ENCODE measurements at places on chromosomes 1 and 21.

DNA sequence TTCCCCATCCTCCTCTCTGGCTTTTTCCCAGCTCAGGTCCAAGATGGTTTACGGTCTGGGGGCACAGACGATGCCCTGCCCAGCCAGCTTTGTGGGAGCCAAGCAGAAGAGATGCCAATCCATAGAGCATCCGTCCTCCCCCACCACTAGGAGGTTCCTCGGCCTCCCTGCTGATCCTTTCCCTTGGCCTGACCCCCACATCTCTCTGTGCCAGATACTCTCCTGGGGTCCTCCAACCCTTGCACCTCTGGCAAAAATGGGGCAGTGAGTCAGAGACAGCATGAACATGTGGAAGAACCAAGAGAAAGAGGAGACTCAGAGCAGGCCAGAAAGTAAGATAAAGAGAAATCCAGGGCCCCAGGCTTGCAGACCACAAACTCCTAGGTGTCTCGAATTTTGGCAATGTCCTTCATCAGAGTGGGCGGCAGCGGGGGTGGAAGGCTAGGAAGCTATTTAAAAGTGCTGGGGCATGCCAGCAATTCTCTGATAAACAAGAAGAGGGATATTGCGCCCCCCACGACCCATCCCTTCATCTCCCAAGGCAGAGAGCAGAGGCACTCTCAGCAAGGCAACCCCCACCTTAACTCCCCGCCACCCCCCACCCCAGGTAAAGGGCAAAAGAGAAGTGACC, 11.4 kb downstream of the BLACAT1 start:
- no peak for DNase-seq

- no peak for DNase-seq
These were observed 1.7 kb downstream of the FOXO6 start for GRCh38 chr1:41362749-41363590.

- DNase-seq = no peak
These were observed 4.0 kb downstream of the RPE65 start for GRCh38 chr1:68445709-68446108.

GRCh38 chr1:24969596-24970398, 39.7 kb upstream of the RUNX3 start:
- DNase-seq = no peak

- DNase-seq = no peak
These were observed 103.4 kb downstream of the PPIAL4G start for GRCh38 chr1:148379697-148380096.

- no peak for DNase-seq
These were observed 88.1 kb upstream of the BCAR3 start for GRCh38 chr1:93769777-93770176.

DNA sequence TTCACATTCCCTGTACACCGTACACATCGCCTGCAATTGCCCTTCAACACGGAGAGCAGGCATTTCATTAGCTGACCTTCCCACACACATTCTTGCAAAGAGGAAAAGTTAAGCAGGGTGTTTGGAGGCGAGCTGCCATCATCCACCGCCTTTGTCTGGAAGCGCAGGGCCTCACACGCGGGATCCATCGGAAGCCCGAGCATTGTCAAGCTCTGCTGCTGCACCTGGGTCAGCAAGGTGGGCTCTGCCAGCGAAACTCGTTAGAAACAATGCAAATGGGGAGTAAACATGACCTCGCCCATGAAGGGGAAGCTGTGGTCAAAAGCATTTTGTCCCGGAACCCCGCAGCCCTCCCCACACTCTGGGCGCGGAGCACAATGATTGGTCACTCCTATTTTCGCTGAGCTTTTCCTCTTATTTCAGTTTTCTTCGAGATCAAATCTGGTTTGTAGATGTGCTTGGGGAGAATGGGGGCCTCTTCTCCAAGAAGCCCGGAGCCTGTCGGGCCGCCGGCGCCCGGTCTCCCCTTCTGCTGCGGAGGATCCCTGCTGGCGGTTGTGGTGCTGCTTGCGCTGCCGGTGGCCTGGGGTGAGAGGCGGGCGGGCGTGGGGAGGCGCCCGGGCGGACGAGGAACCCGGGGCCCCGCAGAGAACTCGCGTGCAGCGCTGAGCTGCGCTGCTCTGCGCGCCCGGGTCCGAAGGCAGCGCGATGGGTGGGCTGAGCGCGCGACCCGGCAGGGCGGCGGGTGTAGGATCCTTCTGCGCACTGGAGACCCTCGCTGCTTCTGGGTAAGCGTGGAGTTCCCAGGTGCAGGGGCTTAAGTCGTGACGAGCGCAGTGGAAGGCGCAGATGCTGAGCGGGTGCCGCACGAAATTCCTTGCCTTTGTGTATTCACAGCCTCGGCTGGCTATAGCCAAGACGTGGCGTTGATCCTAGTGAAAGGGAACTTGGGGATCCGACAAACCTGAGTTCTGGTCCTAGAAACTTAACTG, at the start of gene CR1:
Gene CR1, plus strand, starts transcription at position 357 of the 992 bp plus-strand sequence. Its CDS starts 111 bp downstream, at position 468.
- peak; percentile 35 for DNase-seq

- no peak for DNase-seq
These were observed 16.7 kb upstream of the ATP1B1 start for GRCh38 chr1:169089776-169090175.

DNA sequence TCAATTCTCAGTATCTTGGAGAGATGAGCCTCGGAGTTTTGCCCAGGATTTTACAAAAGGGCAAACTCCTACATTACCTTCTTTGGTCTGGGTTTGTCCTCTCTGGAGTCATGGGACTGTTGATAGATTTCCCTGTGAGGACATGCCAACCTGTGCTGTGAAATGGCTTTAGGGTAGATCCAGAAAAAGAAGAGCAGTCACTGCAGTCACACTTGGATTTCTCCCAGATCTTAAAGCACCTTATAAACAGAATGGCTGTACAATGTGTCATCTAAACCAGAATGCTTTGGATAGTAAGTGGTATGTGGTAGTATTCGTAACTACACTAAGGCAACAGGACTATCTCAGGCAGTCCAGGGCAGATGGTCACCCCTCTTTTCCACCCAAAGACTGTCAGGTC, 1.9 kb upstream of the CSRP1 start:
- no peak for DNase-seq

DNA sequence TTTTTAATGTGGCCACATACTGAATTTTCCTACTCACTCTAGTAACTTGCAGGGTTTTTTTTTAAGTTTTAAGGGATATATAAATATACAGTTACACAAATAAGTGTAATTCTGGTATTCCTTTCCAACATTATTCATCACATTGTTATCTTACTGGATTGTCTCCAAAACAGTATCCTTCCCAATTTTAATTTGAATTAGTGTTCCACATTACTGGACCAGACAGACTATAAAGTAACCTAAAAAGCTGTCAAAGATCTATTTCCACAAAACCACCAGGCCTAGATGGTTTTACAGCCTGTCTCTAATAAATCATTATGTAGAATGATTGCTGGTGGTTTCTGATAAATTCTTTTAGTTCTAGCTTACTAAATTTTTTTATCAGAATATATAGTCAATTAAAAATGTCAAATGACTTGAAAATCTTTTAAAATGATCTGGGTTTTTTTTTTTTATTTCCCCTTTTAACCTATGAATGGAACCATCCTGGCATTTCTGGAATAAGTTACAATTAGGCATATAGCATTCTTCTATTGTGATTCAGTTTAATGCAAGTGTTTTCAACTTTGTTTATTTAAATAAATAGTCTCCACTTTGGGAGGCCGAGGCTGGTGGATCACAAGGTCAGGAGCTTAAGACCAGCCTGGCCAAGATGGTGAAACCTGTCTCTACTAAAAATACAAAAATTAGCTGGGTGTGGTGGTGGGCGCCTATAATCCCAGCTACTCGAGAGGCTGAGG, 59.3 kb downstream of the PACC1 start:
- no peak for DNase-seq

DNA sequence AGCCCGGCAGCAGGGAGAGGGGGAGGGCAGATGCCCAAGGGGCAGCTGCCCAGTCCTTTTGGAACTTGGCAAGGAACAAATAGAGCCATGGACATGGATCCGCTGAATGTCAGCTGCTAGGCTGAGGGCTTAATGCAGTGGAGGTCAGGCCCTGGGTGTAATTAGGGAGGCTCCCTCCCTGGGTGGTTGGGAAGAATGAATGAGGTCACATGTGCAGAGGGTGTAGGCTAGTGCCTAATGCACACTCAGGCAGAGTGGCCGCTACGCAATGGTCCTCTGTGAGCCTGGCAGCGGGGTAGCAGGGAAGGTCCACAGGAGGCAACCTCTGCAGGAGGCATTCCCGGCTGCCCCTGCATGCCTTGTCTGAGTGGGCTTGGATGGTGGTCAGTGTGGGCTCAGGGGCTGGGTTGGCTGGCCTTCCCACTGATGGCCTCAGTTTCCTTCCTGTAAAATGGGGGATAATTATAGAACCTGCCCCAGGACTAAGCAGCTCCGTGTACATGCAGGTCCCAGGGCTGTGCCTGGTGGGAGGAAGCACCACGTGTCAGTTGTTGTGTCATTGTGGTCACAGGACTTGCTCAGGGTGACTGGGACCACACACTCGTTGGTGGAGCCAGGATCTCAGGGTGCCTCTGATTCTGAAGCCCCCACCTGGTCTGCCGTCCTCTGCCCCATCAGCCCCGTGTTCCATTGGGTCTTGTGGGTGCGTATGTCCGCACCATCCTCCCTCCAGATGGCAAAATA, 81.6 kb upstream of the ACTL8 start:
- no peak for DNase-seq

GRCh38 chr1:36203554-36204346, 20.5 kb upstream of the THRAP3 start:
- DNase-seq = no peak

- DNase-seq = no peak
These were observed 172.0 kb upstream of the KIAA0040 start for GRCh38 chr1:175364424-175365076.

GRCh38 chr1:109578947-109579443, 30.6 kb downstream of the GNAI3 start:
- DNase-seq = no peak

DNA sequence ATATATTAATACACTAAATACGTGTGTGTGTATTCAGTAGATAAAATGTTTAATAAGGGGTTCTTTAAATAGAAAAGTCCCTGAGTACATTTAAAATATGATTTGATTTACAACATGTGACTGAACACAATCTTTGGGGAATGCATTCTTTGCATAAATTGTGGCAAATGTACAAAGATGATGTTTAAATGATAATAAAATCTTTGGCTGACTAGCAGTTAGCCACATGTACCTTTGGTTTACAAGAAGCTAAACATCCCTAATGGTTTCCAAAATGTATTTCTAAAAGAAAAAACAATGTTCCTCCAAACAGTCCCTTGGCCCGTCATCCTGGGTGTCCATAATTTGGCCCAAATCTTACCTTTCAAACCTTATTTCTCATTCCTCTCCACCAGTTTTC, 106.4 kb upstream of the MARK1 start:
- no peak for DNase-seq

GRCh38 chr21:28104346-28104745, 888.3 kb downstream of the LTN1 start:
- no peak for DNase-seq

GRCh38 chr1:19484798-19485361, 459 bp downstream of the CAPZB start:
- DNase-seq = no peak

- DNase-seq = no peak
These were observed 54.5 kb downstream of the PRDM15 start for GRCh38 chr21:41824466-41825207.

DNA sequence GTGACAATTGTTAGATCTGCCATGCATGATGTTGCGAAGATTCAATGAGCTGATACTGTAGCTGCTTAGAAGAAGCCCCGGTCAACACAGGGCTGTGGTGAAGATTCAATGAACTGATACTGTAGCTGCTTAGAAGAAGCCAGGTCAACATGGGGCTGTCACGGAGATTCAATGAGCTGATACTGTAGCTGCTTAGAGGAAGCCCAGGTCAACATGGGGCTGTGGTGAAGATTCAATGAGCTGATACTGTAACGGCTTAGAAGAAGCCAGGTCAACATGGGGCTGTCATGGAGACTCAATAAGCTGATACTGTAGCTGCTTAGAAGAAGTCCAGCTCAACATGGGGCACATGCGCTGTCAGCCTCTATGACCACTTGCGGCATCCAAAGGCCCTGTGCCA, 18.8 kb upstream of the BACE2 start:
- no peak for DNase-seq

DNA sequence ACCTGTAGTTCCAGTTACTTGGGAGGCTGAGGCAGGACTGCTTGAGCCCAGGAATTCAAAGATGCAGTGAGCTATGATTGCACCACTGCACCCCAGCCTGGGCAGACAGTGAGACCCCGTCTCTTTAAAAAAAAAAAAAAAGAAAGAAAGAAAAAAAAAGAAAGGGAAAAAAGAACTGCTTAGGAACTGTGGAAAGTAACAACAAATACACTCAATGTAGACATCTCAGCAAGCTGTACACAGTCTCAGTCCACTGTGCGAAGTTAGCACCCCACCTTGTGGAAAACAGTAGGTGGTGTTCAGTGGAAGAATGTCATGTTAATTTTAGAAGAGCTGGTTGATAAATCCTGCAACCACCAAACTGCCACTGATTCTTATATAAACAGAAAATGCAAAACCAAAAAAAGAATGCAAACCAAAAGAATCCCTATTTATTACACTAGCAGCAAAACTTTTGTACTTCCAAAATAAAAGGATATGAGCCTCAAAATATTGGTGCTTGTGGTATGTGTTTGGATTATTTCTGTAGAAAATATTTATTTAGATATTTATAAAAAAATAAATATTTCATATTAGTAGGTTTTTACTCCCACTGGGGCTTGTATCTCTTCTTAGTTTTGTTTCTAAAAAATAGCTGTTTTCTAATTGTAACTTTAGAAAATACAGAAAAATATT, 31.1 kb downstream of the ALG14 start:
- no peak for DNase-seq

GRCh38 chr21:42310411-42311001, 4.7 kb downstream of the TFF3 start:
- DNase-seq = no peak

GRCh38 chr1:17564458-17565393, 25.2 kb downstream of the ARHGEF10L start:
- DNase-seq = no peak

- DNase-seq = no peak
These were observed 2.3 kb upstream of the CELA2A start for GRCh38 chr1:15454256-15454655.

DNA sequence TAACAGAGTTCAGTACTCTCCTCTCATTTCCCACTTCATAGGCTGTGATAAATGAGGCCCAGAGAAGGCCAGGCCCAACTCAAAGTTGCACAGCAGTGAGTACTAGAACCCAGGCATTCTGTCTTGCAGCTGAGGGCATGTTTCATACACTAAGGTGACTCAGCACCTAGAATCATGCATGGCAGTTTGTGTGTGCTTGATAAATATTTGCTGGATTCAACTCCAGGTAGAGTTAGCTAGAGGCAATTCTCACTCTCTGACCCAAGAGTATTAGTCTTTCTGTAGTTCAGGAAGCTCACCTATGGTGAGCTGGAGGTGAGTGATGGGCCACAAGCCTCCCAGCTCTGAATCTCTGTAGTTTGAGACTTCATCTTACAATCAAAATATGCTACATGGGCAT, 10.7 kb downstream of the NKAIN1 start:
- DNase-seq = no peak

Data from CD4-positive, alpha-beta T cell treated with Interleukin-12 subunit alpha and Interleukin-12 subunit beta, for 1 hour (primary cell).